Peyer's patch (tissue), 4 donors: ENCODE measurements at places on chromosomes 13 and 19. TPM values are rescaled to one million over a fixed set of nuclear protein-coding genes. Genes with fewer than 3 reads are reported as not detected.

The SMIM44 gene
- total RNA-seq: not detected

The NLRP5 gene
- not detected for total RNA-seq

The HCST gene
- total RNA-seq: not detected

The FSD1 gene
- 1.4 TPM for total RNA-seq

The TEX29 gene
- not detected for total RNA-seq

The SHISA7 gene
- not detected for total RNA-seq

The IGSF23 gene
- 11.0 TPM for total RNA-seq

The MBD3L2 gene
- not detected for total RNA-seq

The LRRC63 gene
- total RNA-seq: not detected

The ZNF135 gene
- total RNA-seq: 5.4 TPM

The HDGFL2 gene
- total RNA-seq: 34.9 TPM

The CTXN1 gene
- 2.4 TPM for total RNA-seq

The ERICH4 gene
- total RNA-seq: 17.3 TPM

The C19orf33 gene
- 428 TPM for total RNA-seq

The CGB2 gene
- not detected for total RNA-seq

The FAAP24 gene
- total RNA-seq: 1.3 TPM

The DCLK1 gene
- 7.6 TPM for total RNA-seq

The DOCK9 gene
- total RNA-seq: 166 TPM

The ARL11 gene
- total RNA-seq: 3.4 TPM

The CGB1 gene
- not detected for total RNA-seq

The SIGLEC14 gene
- total RNA-seq: 12.4 TPM

The CDX2 gene
- 151 TPM for total RNA-seq

The CBY2 gene
- total RNA-seq: not detected

The KASH5 gene
- not detected for total RNA-seq

The BST2 gene
- 28.8 TPM for total RNA-seq

The SPIB gene
- 27.3 TPM for total RNA-seq

The ALOX5AP gene
- total RNA-seq: 7.6 TPM

The KLK2 gene
- total RNA-seq: not detected

The CEACAM20 gene
- total RNA-seq: 5.0 TPM
